ENCODE measurements at places on chromosomes 2 and 18.

DNA sequence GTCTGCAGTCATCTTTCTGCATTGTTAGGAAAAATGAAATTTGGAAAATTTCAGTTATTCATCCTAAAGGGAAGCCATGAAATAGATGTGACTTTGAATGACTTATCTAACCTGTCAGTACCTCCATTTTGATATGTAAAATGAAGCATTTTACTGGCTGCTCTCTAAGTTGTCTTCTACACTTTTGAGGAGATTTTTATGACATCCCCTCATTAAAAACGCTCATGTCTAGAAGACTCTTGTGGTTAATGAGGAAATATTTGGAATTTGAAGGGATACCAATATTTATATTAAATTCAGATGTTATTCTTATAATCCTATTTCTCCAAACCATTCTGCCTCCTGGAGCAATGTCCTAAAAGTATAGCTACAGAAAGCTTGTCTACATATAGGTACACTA is 73.8 kb upstream of the THUMPD2 start:
- no peak for DNase-seq

DNA sequence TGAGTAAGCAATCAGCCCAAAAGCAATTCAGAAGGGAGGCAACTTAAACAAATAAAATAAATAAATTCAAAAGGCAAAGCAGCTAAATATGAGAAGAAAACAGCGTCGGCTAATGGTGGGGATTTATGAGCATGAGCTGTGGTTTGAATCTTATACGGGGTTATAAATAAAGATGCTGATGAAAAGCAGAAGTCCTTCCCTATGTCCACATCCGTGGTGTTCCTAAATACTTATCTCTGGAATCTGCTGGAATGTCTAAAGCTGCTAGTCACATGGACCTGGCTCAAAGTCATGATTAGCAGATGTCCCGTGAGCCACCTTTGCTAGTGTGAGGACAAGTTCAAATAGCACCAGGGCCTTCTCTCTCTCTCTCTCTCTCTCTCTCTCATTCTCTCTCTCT is 33.8 kb downstream of the SMIM21 start:
- DNase-seq: no peak

DNA sequence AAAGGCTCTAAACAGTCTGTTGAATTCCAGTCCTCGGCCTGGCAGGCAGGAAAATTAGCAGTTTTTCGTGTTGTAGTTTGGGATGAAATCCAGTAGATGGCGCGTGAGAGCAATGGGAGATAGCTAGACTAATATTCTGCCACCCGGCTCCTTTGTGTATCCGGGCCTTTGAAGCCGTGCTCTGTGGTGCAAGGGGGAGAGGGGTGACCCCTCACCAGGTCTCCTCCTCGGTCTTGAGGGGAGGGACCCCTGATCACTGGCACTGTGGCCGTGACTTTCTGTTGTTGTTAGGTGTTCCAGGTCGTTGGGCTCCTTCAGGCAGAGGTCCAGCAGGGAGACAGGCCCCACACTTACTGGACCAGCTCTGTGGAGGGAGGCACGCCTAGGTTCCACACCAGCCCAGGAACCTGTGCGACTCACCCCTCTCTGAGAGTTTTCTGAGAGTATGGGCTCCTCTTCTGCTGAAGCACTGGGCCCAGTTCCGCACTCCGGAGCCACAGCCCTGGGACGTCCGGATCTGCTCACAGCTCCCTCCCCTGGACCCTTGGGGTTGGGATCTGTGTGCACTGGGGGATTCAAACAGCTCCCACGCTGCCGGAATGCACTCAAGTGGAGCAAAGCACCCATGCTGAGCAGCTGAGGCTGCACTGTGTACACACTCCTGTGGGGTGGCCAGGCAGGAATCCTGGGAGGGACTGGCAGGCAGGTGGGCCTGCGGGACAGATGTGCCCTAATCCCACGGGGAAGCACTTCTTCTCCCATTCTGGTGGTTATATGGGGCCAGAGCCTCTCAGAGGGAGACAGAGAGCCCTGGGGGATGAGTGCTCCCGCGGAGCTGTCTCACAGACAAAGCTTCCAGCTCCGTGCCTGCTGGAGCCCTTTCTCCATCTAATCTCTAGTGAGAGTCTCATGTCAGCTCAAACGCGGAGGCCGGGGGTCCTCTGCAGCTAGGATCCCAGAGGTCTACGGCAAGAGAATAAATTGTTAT is 8.8 kb downstream of the GKN2 start:
- DNase-seq: peak; percentile 55

DNA sequence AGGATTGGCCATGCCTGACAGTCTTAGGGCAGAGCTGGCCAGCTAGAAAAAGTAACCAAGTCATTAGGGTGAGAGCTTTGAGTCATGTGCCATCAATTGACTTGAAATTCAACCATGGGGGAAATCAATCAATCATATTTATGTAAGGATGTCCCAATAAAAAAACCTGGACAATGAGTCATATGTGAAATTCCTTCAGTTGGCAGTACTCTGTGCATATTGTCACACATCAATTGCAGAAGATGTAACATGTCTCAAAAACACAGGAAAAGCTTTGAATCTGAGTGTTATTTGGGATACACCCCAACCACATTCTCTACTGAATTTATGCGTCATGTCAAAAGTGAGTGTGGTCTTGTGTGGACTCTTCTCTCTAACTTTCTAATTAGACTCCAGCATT is 1004.1 kb upstream of the NRXN1 start:
- DNase-seq: no peak

GRCh38 chr2:51510303-51510702 is 478.4 kb upstream of the NRXN1 start:
- no peak for DNase-seq

DNA sequence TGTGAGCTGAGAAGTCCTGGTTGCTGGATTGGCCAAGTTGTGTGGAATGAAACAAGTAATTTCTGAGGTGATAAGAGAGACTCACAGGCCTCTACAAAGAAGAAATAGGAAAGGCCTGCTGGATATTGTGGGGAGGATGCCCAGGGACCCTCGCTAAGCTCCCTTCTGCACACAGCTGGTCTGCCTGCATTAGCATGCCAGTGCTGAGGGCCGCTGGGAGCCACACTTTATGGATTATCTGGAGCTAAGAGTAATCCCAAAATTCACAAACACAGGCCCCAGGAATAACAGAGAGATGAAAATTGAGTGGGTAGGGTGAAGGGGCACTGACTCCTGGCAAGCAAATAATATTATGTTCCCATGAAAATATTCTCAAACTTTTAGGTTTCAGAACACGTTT is 114.9 kb upstream of the SIX3 start:
- DNase-seq: no peak

DNA sequence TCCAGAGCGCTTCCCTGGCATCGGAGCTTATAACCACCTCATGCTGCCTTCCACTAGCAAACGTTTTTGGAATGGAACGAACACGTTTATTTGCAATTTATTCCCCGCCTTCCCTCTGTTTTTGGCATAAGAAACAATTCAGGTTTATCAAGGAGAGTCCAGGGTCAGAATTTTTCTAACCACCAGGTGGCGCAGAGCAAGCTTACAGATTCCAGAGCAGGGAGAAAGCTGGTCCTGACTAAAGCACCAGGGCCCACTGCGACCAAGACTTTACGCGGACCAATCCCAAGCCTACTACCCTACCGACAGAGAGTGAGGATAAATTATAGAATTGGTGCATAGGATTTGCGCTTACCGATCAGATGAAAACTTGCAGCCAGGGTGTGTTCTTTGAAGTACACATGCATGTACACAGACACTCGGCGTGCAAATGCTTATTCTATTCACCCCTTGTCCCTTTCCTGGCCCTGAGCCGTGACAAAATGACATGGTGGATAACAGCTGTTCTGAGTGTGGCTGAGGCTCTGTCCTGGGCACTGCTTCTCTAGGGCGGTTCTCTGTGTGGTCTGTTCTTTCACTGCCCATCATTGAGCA is 34.7 kb downstream of the NAPG start:
- DNase-seq: peak; percentile 75

- DNase-seq: no peak
These were observed 5.9 kb downstream of the OBSL1 start for GRCh38 chr2:219565130-219566080.

DNA sequence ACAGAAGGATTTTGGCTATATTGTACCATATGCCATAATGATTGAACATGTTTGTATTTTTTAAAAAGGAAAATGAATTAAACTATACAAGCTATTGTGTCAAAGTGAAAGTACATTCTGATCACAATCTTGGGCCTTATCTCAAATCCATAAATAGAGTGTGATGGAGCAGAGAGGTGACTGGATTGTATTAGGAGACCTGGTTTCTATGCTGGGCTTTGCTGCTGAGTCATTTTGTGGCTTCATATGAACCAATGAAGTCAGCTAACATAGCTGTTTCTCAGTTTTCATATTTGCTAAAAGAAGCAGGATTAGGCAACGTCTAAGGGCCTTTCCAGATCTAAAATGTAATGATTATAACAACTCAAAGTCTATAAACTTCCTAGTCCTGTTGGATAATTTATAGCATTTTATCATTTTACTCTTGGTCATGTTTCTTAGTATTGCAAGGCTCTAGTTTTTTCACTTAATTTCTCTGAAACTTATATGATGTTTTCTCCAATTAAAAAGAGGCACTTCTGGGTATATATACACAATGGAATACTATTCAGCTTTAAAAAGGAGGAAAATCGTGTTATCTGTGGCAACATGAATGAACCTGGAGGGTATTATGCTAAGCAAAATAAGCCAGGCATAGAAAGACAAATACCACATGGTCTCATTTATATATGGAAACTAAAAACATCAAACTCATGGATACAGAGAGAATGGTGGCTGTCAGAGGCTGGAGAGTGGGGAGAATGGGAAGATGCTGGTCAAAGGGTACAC is 112.3 kb downstream of the MEP1B start:
- no peak for DNase-seq

DNA sequence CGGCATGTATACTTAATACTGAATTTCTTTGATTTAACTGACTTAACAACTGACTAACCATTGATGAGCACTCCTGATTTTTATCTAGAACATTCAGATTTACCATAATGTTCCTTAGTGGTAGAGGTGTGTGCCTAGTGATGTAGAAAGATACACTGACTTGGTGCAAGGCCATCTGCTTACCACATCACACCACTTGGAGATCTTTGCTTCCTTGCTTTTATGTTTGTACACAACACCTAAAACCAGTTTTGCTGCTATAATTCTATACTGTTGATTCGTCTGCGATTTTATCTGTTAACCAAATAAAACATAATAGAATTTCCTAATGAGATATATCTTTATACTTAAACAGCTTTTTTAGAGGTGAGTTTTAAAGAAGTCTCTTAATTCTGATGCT is 3.9 kb upstream of the FARP2 start:
- DNase-seq: no peak

DNA sequence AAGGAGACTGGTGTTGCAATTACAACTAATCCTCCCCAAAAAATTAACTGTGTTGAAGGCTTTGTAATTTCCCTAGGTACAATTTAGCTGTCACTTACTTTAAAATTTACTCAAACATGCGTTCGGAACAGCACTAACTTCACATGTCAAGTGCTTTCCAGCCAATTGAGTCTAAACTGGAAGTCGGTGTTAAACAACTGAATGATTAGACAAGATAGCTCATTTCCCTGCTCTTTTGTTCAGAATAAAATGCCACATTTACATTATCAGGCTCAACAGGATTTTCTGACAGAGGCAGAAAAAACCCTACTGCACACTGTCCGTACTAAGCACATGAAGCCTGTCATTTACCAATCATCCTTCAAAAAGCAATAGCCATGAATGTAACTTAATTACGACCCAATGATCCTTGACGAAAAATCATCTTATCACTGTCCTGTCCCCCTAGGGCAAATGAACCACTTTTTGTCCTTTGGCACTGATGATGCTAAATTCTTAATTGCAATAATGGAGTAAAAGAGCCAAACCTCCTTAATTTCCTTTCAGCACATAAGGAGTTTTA is 56.0 kb downstream of the LRPPRC start:
- DNase-seq: no peak

- DNase-seq: no peak
These were observed 16.9 kb upstream of the VPS54 start for GRCh38 chr2:64036034-64036705.

- DNase-seq: no peak
These were observed 410.1 kb upstream of the TCF4 start for GRCh38 chr18:55998071-55998522.

DNA sequence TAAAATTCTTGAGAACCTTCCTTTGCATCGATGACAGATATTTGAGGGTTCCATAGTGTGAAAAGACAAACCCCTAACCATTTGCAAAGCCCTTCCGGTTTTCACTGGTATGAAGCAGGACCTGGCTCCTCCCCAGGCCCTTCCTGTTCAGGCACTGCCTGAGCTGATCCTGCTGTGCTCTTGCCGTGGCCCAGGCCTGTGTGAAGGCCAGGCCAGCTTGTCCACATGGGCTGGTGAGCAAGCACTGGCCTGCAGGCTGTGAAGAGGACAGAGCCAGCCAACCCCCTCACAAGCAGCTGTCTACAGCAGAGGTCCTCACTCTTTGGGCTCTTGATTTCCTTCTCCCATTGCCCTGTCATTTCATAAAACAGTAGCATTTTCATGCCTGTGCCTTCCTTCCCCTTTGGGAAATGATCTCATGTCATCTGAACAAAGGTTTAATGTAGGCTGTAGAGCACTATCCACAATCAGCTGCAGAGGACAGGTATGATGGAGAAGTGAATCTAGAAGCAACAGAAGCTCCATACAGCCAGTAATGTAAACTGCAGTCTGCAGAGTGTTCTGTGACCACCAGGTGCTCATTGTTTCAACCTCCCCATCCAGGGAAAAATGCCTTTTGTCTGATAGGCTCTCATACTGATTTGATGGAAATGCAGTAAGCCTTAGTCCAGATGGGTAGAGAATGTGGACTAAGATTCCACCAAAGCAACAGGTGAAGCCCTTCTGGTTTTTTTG is 19.8 kb downstream of the MPHOSPH10 start:
- DNase-seq: no peak

- no peak for DNase-seq
These were observed 435.1 kb upstream of the HS6ST1 start for GRCh38 chr2:128753800-128754199.

DNA sequence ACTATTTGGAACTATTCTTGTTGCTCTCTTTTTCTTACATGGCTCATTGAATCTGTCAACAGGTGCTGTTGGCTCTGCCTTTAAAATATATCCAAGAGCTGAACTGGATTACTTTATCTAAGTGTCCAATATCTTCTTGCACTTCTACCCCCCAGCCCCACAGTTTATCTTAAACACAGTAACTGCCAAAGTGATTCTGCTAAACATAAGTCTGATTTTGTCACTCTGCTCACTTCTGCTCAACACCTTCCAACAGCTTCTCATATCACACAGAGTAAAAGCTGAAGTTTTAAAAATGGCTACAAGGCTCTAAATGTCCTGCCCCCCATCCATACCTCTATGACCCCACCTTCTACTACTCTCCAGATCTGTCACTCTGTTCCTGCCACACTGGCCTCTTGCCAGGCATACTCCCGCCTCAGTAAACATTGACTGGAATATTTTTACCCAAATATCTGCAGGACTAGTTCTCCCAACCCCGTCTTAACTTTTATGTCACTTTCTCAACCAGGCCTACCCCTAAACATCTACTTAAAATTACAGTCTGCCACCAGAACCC is 130.7 kb downstream of the CCDC148 start:
- DNase-seq: no peak

- DNase-seq: no peak
These were observed 192.1 kb upstream of the CHST9 start for GRCh38 chr18:27377251-27377650.

All from stimulated activated CD4-positive, alpha-beta T cell treated with anti-CD3 and anti-CD28 coated beads, Interleukin-15, amount 100 ng/mL, for 24 hours (primary cell).